Osteocyte (in vitro differentiated cells): ENCODE measurements at places on chromosomes 6 and 20.

- no peak overlapping the region for H3K4me3 ChIP-seq
- DNase-seq: no peak
- peak overlapping the region; percentile 71 for H3K27ac ChIP-seq
- H3K4me1 ChIP-seq: peaks cover 18% of the 10 kb centered on the region
Observed at GRCh38 chr6:148044261-148044751, 298.3 kb upstream of the SASH1 start.

- H3K27me3 ChIP-seq: no peaks in the 10 kb centered on the region
- no peak for DNase-seq
- H3K27ac ChIP-seq: no peak overlapping the region
- H3K4me1 ChIP-seq: peaks cover 5% of the 10 kb centered on the region
- no peaks in the 10 kb centered on the region for H3K36me3 ChIP-seq
Observed at GRCh38 chr6:142404751-142405150, 102.9 kb downstream of the ADGRG6 start.

DNA sequence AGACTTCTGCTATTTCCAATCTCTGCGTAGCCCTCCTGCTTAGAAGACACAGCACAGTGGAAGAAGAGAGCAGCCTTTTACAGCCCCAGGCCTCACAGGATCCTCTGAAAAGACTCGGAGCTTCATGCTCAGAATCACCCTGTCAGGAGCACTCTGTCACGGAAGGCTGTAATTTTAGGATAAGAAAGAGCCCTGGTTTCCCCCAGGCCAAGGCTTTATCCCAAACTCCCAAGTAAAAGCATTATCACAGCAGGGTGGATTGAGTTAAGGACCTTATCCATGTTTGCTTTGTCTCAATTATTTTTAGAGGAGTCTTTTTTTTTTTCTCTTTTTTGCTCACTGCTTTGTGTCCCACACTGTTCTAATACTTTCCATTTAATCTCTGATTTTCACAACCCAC lies 39.2 kb downstream of the ANKS1A start:
- H3K4me1 ChIP-seq: peaks cover 3% of the 10 kb centered on the region
- no peaks in the 10 kb centered on the region for H3K27me3 ChIP-seq
- no peak overlapping the region for H3K27ac ChIP-seq
- DNase-seq: no peak
- H3K4me3 ChIP-seq: no peak overlapping the region
- no peaks in the 10 kb centered on the region for H3K36me3 ChIP-seq

DNA sequence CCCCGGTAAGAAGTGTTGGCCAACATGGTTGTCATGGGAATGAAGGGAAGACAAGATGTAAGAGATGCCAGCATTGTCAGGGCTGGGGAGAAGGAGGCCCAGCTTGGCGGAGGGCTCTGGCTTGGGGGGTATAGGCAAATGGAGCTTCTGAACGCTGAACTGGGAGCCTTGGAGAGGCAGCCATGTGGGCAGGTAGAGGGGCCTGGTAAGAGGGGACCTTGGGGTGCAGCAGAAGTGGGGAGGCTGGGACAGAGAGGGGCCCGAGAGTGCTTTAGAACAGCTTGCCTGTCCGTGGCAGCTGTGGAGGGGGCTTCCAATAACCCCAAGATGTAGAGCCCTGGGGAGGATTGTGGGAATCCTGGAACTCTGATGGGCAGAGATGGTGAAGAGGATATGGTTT lies 3.0 kb downstream of the SLC22A1 start:
- no peak for DNase-seq
- no peaks in the 10 kb centered on the region for H3K27me3 ChIP-seq
- H3K4me1 ChIP-seq: peaks cover 10% of the 10 kb centered on the region

GRCh38 chr20:57167971-57168701 lies 98.3 kb downstream of the BMP7 start:
- no peak for DNase-seq
- no peaks in the 10 kb centered on the region for H3K36me3 ChIP-seq
- H3K27me3 ChIP-seq: peaks cover 9% of the 10 kb centered on the region
- no peaks in the 10 kb centered on the region for H3K4me1 ChIP-seq
- no peak overlapping the region for H3K4me3 ChIP-seq

DNA sequence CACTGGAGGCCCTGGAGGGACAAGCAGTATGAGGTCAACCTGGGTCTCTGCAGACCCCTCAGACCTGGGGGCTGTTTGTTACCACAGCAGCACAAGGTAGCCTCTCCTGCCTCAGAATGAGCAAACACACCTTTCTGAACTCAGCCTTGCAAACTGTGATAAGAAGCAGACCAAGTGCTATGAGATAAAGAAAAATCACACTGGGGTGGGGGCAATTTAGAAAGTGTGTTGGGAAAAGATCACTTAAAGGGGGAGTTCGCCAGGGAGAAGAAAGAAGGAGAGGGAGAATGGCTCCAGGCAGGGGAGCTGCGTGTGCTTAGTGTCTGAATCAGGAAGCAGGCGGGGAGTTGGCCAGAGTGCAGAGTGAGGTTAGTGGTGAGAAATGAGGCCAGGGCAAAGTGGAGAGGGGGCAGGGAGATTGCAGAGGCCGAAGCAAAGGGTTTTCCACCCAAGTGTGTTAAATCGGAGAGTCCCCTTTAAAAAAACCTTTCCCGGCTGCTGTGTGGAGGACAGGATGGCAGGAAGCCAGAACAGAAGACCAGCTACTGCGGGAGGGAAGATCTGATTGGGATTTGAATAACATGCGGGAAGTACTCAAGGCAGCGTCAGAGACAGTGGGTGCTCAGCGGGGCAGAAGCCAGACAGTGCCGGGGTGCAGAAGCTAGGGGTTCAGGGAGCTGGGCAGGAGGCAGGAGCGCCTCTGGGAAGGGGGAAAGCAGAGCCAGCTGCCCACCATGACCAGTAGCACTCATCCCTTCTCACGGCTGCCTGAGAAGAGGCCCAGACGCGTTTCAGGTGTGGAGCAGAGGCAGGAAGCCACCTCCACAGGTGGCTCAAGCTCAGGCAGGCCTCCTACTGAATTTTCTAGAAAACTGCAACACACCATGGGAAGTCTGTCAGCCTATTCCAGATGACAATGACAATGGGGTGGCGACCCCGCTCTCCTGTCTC lies 9.0 kb downstream of the ADA start:
- H3K27ac ChIP-seq: peak overlapping the region; percentile 94
- no peak for DNase-seq
- H3K4me1 ChIP-seq: peaks cover 69% of the 10 kb centered on the region
- H3K36me3 ChIP-seq: peaks cover 18% of the 10 kb centered on the region

DNA sequence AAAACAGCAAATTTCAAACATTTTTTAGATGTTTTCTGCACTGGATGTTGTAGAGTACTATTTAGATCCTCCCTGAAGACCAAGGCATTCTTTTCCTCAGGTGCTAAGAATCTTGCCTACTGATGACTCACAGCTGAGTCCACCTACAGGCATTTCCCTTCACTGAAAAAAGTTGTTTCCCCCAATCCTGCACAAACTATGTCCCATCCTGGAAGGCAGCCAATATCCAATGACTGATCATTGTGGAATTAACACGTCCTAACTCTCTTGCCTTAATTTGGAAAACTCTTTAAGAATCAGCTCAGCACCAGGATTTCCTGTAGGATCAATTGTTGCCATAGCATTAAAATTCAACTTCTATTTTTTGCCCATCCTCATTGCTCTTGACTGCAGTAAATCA lies 268.4 kb upstream of the IRAK1BP1 start:
- peaks cover 27% of the 10 kb centered on the region for H3K4me1 ChIP-seq
- H3K27me3 ChIP-seq: no peaks in the 10 kb centered on the region
- DNase-seq: no peak

DNA sequence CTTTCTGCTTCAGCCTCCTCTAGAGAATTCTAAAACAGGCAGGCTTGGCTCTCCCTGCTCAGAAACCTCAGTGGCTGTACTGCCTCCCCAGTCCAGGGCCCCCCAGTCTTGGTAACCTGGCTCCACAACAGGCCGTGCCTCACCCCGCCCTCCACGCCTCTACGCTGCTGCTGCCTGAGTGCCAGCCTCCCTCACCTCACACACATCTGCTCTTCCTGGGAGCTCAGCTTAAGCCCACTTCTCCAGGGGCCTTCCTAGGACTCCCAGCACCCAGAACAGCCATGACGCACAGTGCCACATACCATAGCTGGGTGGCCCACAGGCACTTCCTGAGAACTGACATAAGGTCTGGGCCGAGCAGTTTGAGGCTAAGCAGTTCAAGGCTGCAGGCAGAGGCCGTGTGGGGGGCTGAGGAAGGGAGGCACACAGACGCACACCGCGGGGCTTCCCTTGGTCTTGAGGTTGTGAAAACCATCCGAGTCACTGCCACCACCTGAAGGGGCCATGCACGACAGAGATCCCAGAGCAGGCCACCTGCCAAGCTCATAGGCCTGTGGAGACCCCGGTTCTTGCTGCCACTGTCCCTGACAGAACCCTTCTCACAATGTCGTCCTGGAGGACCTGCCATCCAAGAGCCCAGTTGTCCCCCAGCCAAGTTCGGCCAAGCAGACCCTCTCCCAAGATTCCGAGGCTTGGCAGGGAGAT lies 42.6 kb downstream of the DSTN start:
- H3K4me3 ChIP-seq: no peak overlapping the region
- DNase-seq: peak; percentile 83
- peak overlapping the region; percentile 94 for H3K27ac ChIP-seq
